Esophagus mucosa (tissue), 1 donor: ENCODE measurements at places on chromosomes 12 and 14. TPM values are rescaled to one million over a fixed set of nuclear protein-coding genes. Genes with fewer than 3 reads are reported as not detected.

The TRPV4 gene
- total RNA-seq: 7.3 TPM

The CCDC91 gene
- total RNA-seq: 13.3 TPM

The ACSM4 gene
- total RNA-seq: not detected

The TSPAN19 gene
- total RNA-seq: not detected

The SYNDIG1L gene
- not detected for total RNA-seq

The ACRBP gene
- total RNA-seq: 0.56 TPM

The SLCO1B1 gene
- 0.08 TPM for total RNA-seq

The GNPNAT1 gene
- total RNA-seq: 18.2 TPM

The MYH7 gene
- total RNA-seq: 0.72 TPM

The ORMDL2 gene
- total RNA-seq: 64.2 TPM

The PROX2 gene
- not detected for total RNA-seq

The GUCY2C gene
- 0.20 TPM for total RNA-seq

The NID2 gene
- total RNA-seq: 2.3 TPM
